HT-29 (cell line): ENCODE measurements at places on chromosomes 1 and 21.

GRCh38 chr1:12437629-12438028 lies 180.4 kb downstream of the DHRS3 start:
- DNase-seq = no peak

DNA sequence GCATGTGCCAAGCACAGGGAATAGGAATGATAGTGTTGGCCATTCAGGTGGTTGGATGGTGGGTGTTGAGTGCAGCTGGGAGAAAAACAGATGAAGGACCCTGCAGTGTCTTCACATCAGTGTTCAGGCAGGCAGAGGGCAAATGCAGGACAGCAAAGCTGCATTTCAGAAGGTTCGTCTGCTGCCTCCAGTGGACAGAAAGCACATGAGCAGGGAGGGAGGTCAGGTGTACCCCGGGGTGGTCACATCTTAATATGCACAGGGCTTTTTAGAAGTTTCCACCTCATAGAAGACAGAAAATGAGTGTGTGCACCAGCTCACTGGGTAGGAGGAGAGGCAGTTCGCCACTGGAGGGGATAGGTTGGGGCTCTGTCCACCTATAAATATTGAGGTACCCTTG lies 184.9 kb downstream of the SLC35F3 start:
- DNase-seq = no peak

DNA sequence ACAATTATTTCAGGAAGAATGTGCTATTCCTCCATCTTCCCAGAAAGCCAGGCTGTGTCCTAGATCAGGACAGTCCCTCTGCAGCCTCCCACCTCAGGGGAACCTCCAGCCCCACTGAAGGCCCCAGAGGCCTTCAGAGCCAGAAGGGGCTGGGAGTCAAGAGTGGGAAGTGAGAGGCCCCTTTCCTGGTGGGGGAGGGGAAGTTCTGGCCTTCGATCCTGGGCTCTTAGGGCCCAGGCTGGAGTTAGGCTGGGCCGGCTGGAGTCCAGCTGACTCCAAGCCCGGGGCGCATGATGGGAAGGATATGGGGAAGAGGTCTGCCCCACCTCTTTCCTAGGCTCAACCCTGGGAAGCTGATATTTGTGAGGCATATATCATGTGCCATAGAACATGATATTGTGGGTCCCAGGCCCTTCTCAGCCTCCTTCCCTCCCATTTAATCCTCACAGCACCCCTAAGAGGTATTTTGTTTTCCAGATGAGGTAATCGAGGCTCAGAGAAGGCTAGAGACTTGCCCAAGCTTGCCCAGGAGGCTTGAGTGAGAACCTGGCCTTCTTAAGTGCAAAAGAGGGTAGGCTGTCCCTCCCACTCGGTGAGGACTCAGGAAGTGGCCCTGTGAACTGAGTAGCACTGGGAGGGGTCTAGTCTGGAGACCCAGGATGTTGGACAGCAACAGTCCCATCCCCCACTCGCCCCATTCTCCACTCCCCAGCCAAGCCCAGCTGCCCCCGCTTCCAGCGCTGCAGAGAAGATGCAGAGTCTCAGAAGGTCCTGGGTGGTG lies 18.6 kb upstream of the HSPG2 start:
- DNase-seq = peak; percentile 70

- no peak for DNase-seq
Measured at GRCh38 chr1:54804471-54805132, 3.5 kb upstream of the TTC22 start.

DNA sequence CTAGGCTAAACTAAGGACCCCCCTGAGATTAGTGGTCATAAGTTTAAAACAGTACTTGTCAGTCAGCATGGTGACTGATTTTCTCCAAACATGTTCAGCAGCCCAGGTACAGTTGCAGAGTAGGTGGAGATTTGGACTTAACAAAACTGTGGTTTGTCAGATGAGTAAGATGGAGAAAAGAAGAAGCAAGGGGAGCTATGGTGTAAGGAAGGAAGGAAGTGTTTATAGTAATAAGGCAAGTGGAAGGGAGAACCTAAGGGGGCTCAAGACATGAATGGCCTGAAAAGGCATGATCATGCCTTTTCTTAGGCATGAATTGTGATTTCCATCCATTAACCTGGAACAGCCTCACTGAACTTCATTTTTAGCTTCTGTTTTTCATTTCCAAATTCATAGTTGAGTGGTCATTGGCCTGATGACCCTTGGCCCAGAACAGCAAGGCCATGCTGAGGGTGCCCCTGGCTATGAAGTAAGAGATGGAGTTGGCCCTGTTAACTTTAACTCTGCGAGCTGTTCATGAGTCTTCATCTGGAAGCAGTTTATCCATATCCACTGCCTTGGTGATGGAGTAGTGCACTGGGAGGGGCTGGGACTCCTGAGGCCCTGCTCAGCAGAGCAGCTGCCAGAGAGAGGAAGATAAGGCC lies 60.7 kb downstream of the LRRC8D start:
- DNase-seq = no peak

- no peak for DNase-seq
Measured at GRCh38 chr21:45306832-45307571, 19.3 kb upstream of the POFUT2 start.

DNA sequence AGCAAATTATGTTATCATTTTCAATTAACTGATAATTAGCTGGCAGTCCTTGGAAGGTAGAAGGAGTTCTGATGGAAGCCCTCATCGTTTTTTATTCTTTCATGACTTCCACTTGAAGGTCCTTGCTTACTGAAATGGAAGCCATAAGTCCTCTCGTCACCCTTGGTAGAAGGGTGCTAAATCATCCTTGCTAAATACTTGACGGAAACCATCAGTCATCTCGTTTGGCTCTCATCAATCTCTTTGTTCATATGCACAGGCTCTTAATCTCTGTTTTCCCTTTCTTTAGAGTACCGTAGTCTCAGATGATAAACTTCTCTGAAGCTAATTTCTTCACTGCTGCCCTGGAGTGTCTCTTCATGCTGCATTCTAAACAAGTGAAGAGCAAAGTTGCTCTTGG lies 34.5 kb downstream of the UCK2 start:
- no peak for DNase-seq

DNA sequence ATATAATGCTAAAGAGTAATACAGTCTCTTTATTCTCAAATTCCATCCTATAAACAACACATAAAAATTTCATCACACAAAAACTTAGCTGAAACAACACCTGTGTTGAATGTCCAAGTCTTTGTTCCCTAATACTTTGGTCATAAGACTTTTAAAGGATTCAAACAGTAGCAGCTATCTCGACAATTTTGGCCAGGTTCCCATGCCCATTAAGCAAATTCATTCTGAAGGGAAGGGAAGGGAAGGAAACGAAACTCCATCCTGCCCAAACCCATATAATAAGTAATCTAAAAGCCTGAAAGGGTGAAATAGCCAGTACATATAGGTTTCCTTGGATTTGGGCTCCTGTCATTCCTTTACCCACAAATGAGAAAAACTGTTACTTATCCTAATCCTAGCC lies 7.5 kb downstream of the IVNS1ABP start:
- DNase-seq = no peak
